Activated CD4-positive, alpha-beta T cell treated with anti-CD3 and anti-CD28 coated beads, Interleukin-2, amount 50 U/mL, for 16 hours (primary cell): ENCODE measurements at places on chromosomes 4 and X.
A peak's percentile ranks its signal among the peaks of the same experiment; 100 is the strongest.

- DNase-seq, result no peak
Measured at GRCh38 chrX:42219231-42219630, 295.9 kb upstream of the CASK start.

- DNase-seq, result no peak
Measured at GRCh38 chrX:68994135-68994890, 165.5 kb downstream of the EFNB1 start.

DNA sequence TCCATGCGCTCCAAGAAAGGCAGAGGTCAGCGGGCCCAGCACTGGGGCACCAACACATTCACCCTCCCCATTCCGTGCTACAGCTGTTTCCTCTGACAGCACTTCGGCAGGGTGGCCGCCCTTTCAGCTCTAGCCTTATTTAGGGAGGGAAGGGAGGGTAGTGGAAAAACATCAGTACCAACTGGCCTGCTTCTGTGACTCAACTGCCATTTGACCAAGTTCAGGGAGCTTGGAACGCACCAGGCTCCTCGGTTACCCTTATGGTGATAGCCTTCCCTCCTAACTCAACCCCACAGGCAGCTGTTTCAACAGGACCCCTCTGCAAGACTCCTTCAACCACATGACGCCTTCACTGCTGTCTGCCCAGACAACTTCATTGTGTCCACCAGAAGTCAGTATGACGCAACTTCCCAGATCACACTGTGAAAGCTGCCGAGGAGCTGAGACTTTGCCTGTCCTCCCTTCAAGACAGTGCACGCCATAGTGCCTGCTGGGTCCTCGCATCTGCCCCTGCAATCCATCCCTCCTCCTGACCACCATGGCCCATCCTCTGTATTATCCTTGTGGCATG, 132.2 kb downstream of the AFAP1 start:
- DNase-seq, result no peak

- DNase-seq, result no peak
Measured at GRCh38 chr4:100516225-100516624, 1.6 kb downstream of the EMCN start.

DNA sequence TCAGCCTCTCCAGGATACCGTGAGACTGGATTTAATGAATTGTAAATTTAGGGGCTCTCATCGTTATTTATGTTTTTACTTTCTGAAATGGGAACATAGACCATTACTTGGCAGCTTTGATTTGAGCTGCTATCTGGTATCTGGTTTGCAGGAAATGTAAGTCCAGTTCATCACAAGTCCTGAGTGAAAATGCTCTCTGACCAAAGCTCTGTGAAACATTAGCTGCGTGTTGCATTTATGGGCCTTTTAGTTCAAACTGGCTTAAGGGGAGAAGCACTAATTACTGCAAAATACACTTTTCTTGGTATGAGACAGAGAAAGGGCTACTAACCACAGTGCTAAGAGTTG, 420 bp downstream of the CC2D2A start:
- no peak for DNase-seq

DNA sequence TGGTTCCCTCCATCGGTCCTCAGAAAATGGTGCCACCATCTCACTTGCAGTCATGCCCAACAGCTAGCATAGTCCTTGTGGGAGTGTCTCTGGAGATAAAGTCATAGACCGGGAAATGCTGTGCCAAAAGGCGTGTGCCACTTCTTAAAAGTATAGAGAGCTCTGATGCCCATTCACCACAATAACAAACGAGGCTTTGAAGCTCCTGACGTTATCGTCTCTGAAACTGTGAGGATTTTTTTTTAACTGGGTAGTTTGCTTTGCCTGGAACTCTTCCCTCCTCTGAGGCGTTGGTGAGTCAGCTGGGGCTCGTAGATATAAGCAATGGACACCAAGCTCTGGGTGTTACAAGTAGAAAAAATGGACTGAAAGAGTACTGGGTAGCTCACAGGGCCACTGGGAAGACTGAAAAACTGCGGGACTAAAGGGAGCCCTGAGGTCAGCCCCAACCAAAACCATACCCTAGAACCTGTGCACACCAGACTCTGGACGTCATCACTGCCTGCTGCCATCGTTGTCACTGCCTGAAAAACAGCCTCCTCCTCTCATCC, 89.4 kb upstream of the TRIM2 start:
- peak; percentile 45 for DNase-seq

GRCh38 chr4:10354746-10355145, 102.5 kb downstream of the ZNF518B start:
- no peak for DNase-seq

- DNase-seq, result no peak
Measured at GRCh38 chr4:18180892-18181291, 159.3 kb upstream of the LCORL start.

- no peak for DNase-seq
Measured at GRCh38 chr4:5081441-5081999, 30.2 kb downstream of the STK32B start.

DNA sequence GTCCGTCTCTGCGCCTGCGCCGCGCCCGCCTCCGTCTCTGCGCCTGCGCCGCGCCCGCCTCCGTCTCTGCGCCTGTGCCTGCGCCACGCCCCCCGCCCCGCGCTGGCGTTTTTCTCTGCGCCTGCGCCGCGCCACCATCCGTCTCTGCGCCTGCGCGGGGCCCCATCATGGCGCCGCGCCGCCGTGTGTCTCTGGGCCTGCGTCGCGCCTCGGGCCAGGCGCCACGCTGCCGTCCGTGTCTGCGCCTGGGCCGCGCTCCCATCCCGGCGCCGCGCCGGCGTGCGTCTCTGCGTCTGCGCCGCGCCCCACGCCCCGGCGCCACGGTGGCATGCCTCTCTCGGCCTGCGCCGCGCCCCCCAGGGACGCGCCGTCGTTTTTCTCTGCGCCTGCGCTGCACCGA, 51.8 kb upstream of the DUX4 start:
- no peak for DNase-seq

GRCh38 chr4:48137846-48138245, 3.8 kb upstream of the TXK start:
- no peak for DNase-seq

- DNase-seq, result no peak
Measured at GRCh38 chr4:108351791-108352190, 183.1 kb upstream of the LEF1 start.

DNA sequence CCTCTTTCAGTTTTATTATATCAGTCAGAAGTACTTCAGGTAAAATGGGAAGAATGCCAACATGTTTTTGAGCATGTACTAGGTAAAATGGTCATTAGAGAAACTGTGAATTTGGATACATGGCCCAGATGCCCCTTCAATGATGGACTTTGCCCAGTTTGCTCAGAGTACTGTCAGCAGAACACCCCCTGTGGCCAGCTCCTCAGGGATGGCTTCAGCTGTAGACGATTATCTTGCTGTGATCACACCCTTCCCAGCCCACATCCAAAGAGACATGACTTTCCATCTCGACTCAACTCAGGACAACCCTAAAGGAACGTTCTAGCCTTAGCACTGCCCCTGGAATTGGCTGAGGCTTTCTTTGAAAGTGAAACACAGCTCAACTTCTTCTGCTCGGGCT, 439.1 kb downstream of the PACRGL start:
- DNase-seq, result no peak

DNA sequence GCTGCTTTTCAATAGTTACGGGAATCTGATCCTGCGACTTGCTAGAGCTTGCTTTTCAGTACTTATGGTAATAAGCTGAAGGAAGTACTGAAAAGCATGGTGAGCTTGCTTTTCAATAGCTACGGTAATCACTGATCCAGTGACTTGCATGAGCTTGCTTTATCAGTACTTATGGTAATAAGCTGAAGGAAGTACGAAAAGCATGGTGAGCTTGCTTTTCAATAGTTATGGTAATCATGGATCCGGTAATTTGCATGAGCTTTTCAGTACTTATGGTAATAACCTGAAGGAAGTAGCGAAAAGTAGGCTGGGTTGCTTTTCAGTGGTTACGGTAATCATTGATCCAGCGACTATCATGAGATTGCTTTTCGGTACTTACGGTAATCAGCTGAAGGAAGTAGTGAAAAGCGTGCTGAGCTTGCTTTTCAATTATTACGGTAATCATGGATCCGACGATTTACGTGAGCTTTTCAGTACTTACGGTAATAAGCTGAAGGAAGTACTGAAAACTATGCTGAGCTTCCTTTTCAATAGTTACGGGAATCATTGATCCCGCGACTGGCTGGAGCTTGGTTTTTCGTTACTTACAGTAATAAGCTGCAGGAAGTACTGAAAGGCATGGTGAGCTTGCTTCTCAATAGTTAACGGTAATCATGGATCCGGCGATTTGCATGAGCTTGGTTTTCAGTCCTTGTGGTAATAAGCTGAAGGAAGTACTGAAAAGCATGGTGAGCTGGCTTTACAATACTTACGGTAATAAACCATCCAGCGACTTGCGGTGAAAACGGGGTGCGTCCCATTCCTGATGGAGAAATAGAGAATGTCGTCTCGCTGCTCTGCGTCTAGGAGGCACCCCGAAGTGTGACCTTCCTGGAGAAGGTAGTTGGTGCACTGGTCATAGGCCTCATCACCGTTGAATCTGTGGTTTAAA, 6.5 kb downstream of the CRLF2 start:
- DNase-seq, result peak; percentile 72

DNA sequence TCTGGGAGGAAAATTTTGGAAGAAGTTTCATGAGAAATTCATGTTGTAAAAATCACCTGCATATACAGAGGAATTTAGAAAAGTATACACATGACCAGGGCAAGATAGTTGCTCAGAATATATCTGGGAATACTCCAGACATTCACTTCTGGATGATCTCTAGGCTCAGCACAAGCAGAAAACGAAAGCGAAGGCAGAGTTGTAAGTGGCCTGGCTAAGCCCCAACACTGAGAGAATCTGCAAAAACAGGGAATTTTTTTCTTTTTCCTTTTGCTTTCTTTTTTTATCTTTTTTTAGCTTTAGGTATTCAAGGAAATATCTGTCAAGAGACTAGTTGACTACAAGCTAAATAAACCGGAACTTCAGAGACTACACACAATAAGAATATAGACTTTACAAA, 207.2 kb downstream of the FGF13 start:
- DNase-seq, result no peak

GRCh38 chr4:48781968-48782367, 1.9 kb upstream of the FRYL start:
- no peak for DNase-seq

GRCh38 chr4:118086344-118086743, 52.1 kb downstream of the NDST3 start:
- DNase-seq, result peak; percentile 24

GRCh38 chr4:87804871-87805270, 5.5 kb downstream of the IBSP start:
- no peak for DNase-seq

DNA sequence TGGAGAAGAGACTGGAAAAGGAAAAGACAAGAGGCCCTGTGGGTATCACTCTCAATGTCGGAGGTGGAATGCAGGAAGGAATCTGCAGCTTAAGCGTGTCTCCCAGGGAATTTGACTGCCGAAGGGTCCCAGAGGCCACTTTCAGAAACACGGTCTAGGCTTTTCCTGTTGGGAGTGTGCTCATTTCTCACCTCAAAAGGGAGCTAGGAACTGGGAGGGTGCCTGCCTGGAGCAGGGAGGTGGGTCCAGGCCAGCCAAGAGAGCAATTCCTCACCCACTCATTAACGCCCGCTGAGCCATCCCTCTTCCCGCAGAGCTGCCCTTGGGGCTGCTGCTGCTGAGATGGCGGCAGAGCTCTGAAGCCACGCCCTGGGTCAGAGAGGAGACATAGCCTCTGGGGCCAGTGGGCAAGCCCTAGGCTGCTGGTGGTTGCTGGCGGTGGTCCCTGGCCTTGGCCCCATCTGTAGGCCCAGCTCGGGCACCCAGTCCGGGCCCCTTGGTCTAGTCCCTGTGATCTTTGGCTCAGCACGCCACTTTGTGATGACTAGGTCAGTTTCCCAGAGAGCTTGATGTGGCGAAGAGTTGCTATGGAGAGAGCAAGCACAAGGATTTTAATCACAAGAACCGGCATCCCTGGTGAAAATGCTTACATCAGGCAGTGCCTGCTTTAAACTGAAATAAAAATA, 4.1 kb downstream of the ZNF185 start:
- DNase-seq, result no peak

- no peak for DNase-seq
Measured at GRCh38 chr4:3388471-3389232, 53.1 kb upstream of the HGFAC start.

- DNase-seq, result no peak
Measured at GRCh38 chrX:47577424-47577823, 4.8 kb upstream of the TIMP1 start.

DNA sequence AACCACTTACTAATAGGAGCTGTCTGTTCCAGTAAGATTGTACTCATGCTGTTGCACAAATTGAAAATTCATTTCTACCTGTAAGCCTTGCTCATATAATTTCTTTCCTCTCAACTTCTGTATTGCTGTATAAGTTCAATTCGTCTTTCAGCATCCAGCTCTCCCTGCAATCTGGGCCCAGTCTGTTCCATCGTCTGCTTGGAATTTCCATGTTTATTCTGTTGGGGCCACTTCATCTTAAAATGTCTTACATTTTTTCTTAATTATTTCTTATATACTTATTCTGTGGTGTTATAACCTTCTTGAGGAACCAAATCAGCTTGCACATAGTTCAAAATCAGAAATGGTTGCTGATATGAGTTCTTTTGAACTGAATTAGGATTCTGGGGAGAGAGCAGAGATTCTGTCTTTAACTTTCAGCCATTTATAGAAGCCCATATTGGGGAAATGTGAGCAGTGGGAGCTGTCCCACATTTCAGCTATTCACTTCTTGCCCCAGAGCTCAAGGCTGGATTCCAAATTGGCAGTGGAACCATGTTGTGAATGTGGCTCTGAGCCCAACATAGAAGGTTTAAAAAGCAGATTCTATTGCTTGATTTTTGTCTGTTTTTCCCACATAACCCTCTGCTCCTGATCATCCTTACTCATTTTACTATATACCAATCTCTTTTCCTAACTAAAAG, 291.9 kb downstream of the BMPR1B start:
- no peak for DNase-seq

- DNase-seq, result peak; percentile 72
Measured at GRCh38 chr4:102263024-102263787, 82.1 kb downstream of the SLC39A8 start.

DNA sequence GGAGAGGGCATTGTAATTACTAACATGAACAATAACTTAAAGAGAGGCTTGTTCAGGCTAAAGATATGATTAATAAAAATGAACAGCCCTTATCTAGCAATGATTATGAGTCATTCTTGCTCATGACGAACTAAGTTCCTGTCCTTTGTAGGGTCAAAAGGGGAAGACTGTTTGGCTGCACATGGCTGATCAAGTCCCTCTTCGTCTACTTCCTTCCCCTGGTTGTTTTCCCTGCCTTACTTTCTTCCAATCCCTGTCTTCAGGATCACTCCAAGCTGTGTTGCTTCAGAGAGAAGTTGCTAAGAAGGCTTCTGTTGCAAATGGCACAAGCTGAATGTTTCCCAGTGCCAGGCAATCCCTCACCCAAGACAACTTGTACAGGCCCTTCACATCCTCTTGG, 115.0 kb upstream of the HS3ST1 start:
- DNase-seq, result no peak

- no peak for DNase-seq
Measured at GRCh38 chr4:150971901-150972300, 43.2 kb downstream of the LRBA start.

GRCh38 chr4:6987588-6987961, 55.6 kb upstream of the TADA2B start:
- no peak for DNase-seq

GRCh38 chrX:120457766-120458180, 11.3 kb downstream of the LAMP2 start:
- peak; percentile 24 for DNase-seq
